ENCODE measurements at places on chromosomes 3 and 15.

GRCh38 chr3:55725681-55726500 is 238.8 kb upstream of the WNT5A start:
- DNase-seq: peak; percentile 15

DNA sequence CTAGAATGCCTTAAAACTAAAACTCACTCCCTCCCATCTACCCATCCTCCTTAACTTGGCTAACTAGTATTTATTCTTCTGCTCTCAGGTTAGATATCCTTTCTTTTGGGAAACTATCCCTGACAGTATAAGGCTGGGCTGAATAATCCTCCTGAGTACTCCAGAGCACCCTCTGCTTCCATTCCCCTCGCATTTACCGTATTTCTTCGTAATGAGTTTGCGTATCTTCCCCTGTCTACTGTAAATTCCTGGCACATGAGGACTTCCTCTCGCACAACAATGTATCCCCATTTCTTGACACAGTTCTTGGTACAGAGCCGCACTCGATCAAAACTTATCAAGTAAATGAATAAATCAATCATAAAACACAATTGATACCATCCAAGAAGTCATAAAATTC is 82.9 kb upstream of the AKAP13 start:
- no peak for DNase-seq

- DNase-seq: no peak
These were observed 50.5 kb upstream of the LRRFIP2 start for GRCh38 chr3:37224879-37225278.

GRCh38 chr3:127158614-127159229 is 34.2 kb upstream of the PRR23E start:
- no peak for DNase-seq

DNA sequence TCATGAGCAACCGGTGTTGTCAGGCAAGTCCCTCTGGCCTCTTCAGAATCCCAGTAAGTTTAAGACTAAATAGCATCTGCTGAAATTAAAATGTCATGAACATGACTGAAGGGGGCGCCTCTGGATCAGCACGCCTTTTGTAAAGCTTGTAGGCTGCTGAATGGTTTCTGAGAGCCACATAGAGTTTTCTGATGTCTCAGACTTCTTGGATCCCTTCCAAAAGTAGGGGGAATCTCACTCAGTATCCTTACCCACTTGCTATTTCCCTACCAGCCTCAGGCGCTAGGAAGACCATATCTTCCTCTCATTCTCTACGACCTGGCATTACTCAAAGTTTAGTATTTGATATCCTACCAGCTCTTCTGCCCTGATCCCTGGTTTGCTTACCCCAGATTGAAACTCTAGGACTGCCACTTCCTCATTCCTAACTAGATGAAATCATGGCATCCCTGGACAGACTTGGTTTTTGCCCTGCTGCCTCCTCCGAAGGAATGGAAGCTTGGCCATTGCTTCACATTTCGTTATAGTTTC is 62.7 kb upstream of the CD47 start:
- DNase-seq: peak; percentile 46

- no peak for DNase-seq
These were observed 2.6 kb downstream of the BHLHE40 start for GRCh38 chr3:4981665-4982494.

DNA sequence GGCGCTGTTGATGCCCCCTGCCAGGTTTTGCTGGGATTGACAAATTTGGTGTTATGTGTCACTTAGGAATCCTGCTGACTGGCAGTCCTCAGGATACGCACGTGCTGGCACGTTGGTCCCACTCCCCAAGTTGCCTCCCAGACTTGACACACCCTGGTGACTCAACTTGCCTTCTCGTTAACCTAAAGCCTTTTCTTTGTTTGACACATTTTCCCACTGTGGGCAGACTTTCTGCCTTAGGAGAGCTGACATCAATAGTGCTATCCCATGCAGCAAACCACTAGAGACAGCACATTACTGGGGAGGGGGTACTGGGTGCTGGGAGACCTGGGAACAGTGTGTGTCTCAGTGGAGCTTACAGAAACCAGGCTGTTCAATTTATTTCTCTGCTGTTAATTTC is 104.3 kb downstream of the OXNAD1 start:
- no peak for DNase-seq

GRCh38 chr15:52317022-52317421 is 21.4 kb upstream of the MYO5C start:
- no peak for DNase-seq

DNA sequence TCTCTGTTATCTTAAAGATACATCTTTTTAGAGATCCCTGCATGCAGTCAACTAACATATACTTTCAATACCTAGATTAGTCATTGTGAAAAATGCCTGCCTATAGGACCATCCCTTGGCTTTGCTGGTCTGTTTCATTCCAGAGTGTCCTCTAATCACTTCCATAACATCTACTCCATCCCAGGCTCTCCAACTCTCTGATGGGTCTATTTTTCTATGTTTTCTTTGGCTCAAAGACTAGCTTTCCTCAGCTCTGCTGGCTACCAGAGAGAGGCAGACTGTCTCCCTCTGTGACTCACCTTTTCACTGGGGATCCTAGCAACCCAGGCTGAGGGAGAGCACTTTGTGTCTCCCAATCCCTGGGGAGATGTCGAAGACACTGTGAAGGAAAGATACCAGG is 547.7 kb upstream of the MCTP2 start:
- no peak for DNase-seq

GRCh38 chr3:34260271-34261000 is 462.0 kb downstream of the PDCD6IP start:
- peak; percentile 2 for DNase-seq

DNA sequence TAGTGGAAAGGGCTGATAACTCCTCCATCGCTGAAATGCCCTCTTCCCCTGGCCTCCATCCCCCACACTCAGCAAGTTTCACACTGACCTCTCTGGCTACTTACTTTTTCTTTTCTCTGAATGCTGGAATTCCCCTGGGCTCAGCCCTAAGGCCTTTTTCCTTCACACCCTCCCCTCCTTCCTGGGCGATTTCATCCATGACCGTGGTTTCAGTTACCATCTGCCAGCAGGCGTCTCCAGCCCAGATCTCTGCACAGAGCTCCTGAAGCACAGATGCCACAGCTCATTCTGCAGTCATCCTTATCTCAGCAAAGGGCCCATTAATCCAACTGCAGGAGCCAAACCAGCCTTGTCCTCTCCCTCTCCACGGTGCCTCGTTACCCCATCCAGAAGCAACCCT is 114.0 kb downstream of the RFTN1 start:
- peak; percentile 57 for DNase-seq

DNA sequence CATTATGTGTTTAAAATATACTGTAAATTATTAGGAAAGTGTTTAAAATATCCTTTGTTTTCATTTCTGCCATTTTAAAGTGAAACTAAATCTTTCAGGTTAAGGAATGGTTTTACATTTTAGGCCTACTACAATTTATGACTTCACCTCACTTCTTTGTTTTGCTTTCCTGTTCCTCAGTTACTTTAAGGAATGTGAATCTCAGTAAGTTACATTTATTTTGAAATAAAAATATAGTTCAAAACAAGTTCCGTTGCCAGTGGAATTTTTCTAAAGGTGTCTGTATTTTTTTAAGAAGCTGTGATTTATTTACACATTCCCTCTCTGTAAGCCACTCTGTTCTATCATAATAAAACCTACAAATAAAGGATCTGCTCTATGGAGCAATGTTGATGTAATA is 630.9 kb upstream of the AGTR1 start:
- DNase-seq: no peak

GRCh38 chr15:72796515-72797337 is 13.2 kb upstream of the ADPGK start:
- DNase-seq: peak; percentile 10

DNA sequence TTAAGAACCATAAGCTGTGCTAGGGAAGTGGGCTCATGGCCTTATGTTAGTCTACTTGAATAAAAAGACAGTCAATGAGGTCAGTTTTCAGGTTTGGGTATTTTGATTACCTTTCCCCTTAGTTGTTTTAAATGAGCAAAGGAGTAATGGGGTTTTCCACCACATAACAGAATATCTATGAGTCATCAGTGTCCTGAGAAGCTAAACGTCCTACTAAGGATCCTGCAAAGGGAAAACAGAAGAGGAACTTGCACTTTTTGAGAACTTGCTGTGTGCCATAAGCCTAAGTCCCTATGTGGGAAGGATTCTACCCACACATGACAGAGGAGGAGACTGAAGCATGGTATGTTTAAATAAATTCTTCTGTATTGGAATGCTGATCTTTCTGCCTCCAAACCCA is 292.8 kb upstream of the TMC3 start:
- no peak for DNase-seq

GRCh38 chr3:158747417-158747816 is 15.2 kb upstream of the RARRES1 start:
- no peak for DNase-seq

GRCh38 chr15:25770031-25770430 is 93.1 kb downstream of the ATP10A start:
- no peak for DNase-seq

GRCh38 chr3:102715030-102715697 is 280.3 kb downstream of the ZPLD1 start:
- no peak for DNase-seq

DNA sequence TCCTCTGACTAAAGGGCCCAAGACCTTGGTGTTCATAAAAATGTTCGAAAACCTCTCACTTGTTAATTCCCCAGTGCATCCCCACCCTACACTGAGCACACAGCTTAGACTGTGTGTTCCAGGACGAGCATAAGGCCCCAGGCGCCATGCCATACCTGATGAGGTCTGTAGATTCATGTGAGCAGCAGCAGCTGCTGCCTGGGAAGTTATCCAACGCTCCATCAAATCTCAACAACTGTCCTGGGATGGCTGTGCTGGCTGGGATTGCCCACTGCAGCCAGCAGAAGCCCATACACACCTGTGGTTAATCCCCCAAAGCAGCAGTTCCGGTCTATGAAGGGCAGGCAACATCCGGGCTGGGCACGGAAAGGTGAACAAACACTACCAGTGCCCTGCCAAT is 391.2 kb downstream of the IL20RB start:
- DNase-seq: peak; percentile 91

DNA sequence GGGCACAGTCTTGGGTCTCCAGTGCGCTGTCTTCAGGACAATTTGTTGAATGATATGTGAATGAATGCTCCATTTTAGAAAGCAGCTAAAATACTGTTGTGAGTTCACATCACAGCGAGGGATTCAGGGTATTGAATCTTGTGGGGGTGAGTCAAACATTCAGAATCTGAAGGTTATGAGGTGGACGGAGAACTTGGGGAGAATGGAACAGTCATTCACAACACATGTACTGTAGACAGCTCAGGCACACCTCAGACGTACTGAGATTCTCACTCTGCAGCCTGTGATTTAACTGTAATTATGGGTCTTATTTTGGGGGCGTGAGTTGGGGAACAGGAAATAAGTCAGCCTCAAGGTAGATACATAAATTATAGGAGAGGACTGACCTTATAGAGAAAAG is 13.9 kb downstream of the CRYBG3 start:
- DNase-seq: no peak
